GM20000 (cell line): ENCODE measurements at places on chromosomes 13 and 19.
A peak's percentile ranks its signal among the peaks of the same experiment; 100 is the strongest.

GRCh38 chr13:92621985-92622384, 604.6 kb upstream of the GPC6 start:
- no peak for DNase-seq

DNA sequence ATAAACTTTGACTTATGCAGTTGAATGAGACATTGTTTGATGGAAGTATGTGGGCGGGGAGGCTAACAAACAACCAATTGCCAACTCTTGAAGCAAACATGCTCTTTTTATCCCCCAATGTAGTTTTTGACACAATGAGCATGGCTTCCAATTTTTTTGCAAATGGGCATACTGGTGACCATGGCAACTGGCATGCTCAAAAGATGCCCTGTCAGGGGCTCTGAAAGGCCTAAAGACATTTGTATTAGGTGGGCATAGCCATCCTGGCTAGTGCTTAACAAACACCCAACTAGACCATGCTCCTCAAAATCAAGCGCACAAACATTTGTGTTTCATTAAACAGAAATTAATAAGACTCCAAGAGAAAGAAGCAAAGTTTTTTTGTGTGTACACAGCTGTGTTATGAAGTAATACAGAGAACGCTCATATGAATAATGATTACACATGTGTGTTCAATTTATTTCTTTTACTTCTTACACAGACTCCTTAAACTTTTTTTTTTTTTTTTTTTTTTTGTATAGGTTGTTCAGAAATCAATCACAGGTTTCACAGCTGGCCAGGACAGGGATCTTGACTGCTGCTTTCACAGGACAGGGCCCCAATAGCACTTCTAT, 95.6 kb downstream of the DLEU7 start:
- DNase-seq: no peak

DNA sequence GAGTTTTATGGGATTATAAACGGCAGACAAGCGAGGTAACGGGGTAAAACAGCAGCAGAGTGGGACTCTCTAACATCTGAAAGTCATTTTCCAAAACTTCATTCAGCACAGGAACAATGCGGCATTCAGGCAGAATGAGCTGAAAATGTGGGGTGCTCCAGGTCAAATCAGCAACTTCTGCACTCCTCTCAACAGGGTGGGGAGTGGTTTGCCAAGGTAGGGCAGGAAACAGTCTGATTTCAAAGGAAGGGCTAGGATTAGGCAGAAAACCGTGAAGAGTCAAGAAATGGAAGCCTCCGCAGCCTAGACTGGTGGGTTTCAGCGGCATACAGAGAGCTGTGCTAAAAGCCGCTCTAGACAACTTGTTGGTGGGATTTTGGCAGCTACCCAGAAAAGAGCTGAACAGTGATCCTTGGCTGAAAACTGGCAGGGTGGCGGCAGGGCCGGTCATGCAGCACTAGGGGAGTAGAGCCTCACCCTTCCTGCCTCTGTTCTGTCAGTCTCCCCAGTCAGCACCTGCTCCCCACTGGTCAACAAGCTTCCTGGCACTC, 154.2 kb upstream of the KLF12 start:
- peak; percentile 4 for DNase-seq

- no peak for DNase-seq
Measured at GRCh38 chr13:33053397-33054066, 37.3 kb downstream of the KL start.

GRCh38 chr13:45132369-45133064, 12.2 kb downstream of the GTF2F2 start:
- peak; percentile 38 for DNase-seq

DNA sequence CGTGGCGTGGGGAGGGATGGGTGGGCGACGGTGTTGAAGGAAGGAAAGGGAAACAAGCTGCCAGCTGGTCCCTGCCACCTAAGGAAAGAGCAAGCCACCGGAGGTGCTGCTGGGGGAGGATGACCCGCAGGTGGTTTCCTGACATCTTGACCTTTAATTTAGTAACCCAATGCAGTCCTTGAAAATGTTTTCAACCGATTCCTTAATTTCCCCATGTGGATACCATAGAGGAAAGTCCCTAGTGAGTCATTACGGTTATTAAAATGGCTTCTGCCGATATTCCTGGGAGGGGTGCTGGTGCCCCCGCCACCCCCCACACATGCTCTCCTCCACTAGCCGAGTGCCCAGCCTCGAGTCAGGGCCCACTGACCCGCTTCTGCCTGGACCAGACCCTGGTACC, 6.3 kb upstream of the ANKRD10 start:
- DNase-seq: no peak

DNA sequence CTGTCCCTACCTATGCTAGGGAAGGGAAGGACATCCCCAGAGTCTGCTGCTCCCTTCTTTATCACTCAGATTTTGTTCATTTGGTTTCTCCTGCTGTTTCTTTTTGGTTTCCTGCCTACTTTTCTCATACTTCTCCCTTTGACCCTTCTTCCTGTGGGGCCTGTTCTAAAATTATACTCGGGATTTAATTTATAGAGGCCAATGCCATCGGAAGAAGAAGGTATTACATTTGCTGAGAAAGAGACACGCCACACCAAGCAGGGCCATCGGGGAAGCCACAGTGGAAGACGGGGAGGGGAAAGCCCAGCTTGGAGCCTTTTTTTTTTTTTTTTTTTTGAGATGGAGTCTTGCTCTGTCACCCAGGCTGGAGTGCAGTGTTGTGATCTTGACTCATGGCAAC, 46.8 kb upstream of the FARP1 start:
- no peak for DNase-seq

DNA sequence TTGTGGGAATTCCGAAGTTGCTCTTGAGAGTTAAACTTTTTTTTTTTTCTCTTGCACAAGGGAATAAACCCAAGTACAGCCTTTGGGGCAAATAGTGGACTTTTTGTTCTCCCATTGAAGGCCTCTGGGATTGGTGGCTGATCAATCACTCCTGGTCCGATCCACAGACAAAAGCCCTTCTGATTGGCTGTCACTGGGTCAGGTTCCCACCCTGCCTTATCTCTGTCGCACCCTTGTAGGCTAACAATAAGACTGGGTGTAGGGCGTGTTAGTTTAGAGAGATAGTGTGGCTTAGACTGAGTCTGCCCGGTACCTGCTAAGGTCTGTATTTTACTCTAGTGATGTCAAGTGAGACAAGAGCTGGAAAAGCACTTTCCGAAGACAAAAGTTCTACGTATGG, 380.8 kb downstream of the NDFIP2 start:
- no peak for DNase-seq

GRCh38 chr13:52127378-52127777, 1.5 kb downstream of the NEK5 start:
- no peak for DNase-seq

DNA sequence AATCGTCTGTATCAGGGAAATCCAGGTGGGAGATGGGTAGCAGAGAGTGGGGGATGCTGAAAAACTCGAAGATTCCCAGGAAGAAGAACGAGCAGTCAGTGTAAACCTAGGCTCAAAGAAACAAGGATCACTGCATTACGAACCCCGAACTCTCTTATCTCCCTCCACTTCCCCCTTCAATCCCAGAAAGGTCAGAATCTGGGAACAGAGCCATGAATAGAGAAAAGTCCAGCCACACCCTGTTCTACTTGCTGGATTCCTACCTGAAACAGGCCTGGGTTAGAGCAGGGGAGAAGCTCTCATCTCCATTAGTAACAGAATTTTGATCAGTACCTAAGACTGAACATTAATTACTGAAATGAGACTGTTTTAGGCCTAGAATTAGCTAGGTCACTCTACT, 24.4 kb downstream of the EPSTI1 start:
- no peak for DNase-seq

DNA sequence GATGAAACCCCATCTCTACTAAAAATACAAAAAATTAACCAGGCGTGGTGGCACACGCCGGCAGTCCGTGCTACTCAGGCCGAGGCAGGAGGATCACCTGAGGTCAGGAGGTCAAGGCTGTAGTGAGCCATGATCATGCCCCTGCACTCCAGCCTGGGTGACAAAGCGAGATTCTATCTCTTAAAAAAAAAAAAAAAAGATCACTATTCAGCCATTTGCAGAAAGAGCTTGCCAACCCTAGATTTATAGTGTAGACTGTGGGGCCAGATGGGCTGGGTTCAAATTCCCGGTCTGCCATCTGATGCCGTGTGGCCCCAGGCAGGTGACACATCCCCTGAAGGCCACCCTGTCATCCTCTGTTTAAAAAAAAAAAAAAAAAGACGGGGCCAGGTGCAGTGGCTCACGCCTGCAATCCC, 28.9 kb downstream of the SMIM24 start:
- DNase-seq: no peak

DNA sequence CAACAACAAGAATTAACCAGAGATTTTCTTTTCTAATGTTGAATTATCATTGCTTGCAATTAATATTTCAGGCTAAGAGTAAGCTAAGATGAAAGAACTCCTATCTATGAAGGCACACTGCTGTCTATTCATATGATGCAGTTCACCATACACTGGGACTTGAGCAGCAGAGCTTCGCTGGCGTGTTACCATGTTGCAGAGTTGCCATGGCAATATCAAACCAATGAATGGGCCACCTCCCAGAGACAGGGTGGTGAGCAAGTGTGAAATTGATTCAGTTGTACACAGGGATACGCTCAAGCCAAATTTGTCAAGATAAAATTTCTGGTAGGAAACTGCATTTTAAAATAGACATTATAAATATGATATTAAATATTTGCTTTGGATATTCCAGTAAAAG, 69.3 kb upstream of the MYO16 start:
- DNase-seq: no peak
